ENCODE measurements at places on chromosomes 12 and 14. TPM values are rescaled to one million over a fixed set of nuclear protein-coding genes. Genes with fewer than 3 reads are reported as not detected.
A peak's percentile ranks its signal among the peaks of the same experiment; 100 is the strongest.

The TROAP gene
- 1.8 TPM for total RNA-seq

The TAS2R20 gene
- 7.9 TPM for total RNA-seq

The TCL1A gene
- total RNA-seq: not detected

The ESPL1 gene
- total RNA-seq: 1.2 TPM

The KLRD1 gene
- 2.5 TPM for total RNA-seq

The GALNT16 gene
- 20.6 TPM for total RNA-seq

The FOXM1 gene
- 2.4 TPM for total RNA-seq

The PSMA6 gene
- 156 TPM for total RNA-seq

The LYZ gene
- 57.1 TPM for total RNA-seq

The TMTC1 gene
- 71.8 TPM for total RNA-seq

The KRT77 gene
- not detected for total RNA-seq

The EXD2 gene
- 23.3 TPM for total RNA-seq

The PRPH gene
- total RNA-seq: 0.96 TPM

The KCNMB4 gene
- total RNA-seq: 1.5 TPM

The BEST3 gene
- not detected for total RNA-seq

The ATF7IP gene
- 48.8 TPM for total RNA-seq

The IL31 gene
- not detected for total RNA-seq

The TMEM229B gene
- 6.0 TPM for total RNA-seq

The SYCP3 gene
- total RNA-seq: 0.16 TPM

The CYP27B1 gene
- 0.33 TPM for total RNA-seq

The HSPB8 gene
- 44.5 TPM for total RNA-seq

The CELA1 gene
- total RNA-seq: not detected

DNA sequence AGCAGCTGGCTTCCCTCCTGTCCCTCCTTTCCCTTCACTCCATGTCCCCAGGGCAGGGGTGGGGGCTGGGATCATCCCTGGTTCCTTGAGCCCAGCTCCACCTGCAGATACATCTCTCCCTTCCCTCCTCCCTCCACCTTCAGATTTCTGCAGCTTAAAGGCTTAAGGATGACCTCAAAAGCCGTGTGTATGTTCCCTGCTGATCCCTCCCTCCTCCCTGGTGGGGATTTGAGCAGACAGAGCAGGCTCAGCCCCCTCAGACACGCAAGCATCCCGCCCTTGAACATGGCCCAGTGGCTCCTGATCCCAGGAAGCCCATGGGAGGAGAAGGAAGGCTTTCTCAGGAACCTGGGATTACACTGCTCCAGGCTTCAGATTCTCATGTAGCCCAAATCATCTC is 82.9 kb upstream of the RIN3 start:
- DNase-seq: no peak

GRCh38 chr14:89340200-89341181 is 76.5 kb downstream of the FOXN3 start:
- no peak for DNase-seq

DNA sequence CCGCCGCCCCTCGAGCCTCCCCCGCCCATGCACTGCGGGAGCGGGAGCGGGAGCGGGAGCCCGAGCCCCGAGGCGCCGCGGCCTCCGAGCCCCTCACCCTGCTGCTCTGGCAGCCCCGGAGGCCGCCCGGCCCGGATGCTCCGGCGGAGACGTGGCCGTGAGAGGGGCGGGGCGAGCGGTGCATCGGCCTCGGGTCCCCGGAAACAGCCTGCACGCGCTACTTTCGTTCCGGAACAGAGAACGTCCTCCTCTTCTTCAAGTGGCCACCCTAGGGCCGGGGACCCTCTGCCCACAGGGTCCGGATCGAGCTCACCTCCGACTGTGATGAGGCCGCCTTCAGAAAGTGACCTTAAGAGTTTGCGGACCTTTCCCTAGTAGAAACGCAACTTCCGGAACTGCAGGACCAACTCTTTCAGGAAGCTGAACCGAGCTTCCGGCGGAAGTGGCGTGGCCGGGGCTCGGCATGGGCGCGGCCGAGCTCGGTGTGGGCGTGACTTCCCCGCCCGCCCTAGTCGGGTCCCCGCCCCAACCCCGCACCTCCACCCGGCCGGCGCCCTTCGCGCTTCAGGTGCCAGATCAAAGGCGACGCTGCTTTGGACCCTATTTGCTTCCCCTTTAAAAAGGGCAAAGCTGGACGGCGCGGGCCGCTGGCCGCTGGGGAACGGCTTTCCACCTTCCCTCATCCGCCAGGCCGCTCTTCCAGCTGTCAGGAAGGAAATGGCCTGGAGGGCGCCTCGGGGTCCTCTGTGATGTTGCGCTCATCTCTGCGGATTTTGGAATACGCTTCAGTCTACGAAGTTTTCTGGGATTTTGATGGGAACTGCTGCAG is at the start of gene GOLGA3:
GOLGA3 (minus strand) TSS at position 164 of the 829 bp plus-strand sequence. CDS start 6,741 bp downstream, outside the sequence.
- DNase-seq: peak; percentile 88

- DNase-seq: no peak
Observed at GRCh38 chr12:2733493-2734355, 61.0 kb upstream of the FKBP4 start.

GRCh38 chr12:31523306-31523705 is 67.6 kb downstream of the DENND5B start:
- DNase-seq: no peak

- DNase-seq: no peak
Observed at GRCh38 chr14:105026802-105027563, 6.1 kb upstream of the CDCA4 start.

GRCh38 chr12:42473561-42473960 is 116.0 kb downstream of the PRICKLE1 start:
- no peak for DNase-seq

GRCh38 chr12:129152351-129153104 is 299.2 kb downstream of the GLT1D1 start:
- DNase-seq: no peak

GRCh38 chr14:64954491-64955240 is 12.1 kb upstream of the GPX2 start:
- peak; percentile 41 for DNase-seq

DNA sequence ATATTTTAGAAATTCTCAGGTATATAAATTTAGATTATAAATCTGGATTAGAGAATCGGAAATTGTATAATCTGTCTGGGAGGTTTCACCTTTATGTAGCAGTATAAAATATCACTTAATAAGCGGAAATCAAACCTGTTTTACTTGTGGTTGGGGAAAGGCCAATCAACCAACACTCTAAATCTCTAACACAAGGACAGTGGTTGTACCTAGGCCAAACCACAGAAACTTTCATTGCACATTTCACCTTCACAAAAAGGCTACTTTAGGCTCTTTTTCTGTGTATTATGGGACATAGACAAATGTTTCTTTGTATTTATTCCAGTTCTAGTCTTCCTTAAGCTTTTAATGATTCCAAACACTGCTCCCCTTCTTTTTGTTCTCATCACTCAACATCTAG is 19.8 kb downstream of the ERH start:
- DNase-seq: no peak

DNA sequence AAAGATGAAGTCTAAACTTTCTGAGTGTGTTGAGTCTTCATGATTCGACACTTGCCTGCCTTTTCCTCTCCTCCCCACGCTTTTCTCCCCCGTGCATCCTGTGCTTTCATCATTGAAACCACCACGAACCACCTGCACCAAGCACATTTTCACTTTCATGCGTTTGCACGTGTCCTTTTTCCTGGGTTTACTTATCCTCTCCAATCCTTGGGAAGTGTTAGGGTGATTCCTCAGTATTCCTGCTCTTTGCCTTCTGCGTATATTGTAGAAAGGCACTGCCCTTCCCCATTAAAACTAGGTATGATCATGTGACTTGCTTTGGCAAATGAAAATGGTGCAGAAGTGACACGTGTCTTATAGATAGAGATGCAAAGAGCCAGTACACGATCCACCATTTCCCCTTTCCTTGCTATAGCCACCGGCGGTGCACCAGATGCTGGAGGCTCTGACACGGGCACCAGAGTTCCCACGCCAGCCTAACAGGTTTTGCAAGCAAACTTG is 106.6 kb downstream of the BRMS1L start:
- DNase-seq: no peak

DNA sequence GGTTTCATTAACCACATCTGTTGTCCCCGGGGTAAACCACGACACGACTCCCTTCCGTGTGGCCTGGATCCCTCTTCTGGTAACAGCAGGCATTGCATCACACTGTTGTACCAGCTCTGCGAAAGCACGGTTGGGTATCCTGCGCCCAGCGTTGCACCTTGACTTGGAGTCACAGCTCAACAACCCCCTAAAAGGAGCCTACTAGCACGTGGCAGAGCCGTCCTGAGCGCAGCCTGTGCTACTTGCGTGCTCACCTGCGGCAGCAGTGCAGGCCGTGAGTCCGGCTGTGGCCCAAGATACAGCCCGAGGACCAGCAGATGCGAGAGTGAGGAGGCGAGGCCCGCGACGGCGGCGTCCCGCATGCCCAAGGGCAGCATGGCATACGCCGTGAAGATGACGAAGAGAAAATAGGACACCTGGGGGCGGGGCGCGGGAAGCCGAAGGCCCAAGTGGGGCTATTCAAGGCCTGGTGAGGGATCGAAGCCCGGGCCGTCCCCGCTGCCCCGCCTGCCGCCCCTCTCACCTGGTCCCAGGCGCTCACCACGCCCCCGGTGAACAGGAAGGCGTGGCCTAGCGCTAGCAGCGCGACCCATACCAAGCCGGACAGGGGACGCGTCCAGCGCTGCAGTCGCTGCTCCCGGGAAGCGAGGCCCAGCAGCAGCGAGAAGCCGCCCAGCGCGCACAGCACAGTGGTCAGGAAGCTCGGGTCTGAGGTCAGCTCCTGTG is 2.4 kb downstream of the ADCY4 start:
- DNase-seq: peak; percentile 77

GRCh38 chr14:24725311-24725710 is 91.3 kb upstream of the GZMB start:
- DNase-seq: no peak

- no peak for DNase-seq
Observed at GRCh38 chr14:48937541-48938195, 648.5 kb downstream of the RPS29 start.

GRCh38 chr12:9721394-9722092 is 11.4 kb downstream of the CLECL1 start:
- no peak for DNase-seq

GRCh38 chr12:80553316-80553715 is 109.3 kb downstream of the PTPRQ start:
- DNase-seq: no peak

DNA sequence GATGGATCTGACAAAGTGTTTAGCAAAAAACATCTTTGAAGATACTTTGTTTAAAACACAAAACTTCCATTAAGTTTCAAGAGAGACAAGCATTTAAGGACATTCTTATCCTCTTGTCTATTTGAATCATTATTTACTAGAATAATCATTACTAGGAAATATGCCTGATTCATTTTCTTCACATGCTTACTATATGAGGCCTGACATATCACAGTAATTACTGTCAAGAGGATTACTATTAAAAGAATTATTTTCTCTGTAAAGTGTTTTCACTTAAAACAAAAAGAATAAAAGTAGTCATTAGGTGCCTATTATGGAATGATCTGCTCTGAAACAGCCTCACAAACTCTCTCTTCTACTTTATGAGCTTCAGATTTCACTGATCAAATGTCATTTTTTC is 402.1 kb upstream of the MGAT4C start:
- DNase-seq: no peak

- DNase-seq: no peak
Observed at GRCh38 chr12:96177013-96177412, 17.2 kb upstream of the ELK3 start.

GRCh38 chr12:129753586-129753985 is 150.2 kb downstream of the TMEM132D start:
- DNase-seq: no peak

GRCh38 chr12:9673404-9674225 is 4.1 kb downstream of the CLEC2D start:
- DNase-seq: no peak

- DNase-seq: no peak
Observed at GRCh38 chr14:104678346-104678745, 11.1 kb upstream of the INF2 start.

DNA sequence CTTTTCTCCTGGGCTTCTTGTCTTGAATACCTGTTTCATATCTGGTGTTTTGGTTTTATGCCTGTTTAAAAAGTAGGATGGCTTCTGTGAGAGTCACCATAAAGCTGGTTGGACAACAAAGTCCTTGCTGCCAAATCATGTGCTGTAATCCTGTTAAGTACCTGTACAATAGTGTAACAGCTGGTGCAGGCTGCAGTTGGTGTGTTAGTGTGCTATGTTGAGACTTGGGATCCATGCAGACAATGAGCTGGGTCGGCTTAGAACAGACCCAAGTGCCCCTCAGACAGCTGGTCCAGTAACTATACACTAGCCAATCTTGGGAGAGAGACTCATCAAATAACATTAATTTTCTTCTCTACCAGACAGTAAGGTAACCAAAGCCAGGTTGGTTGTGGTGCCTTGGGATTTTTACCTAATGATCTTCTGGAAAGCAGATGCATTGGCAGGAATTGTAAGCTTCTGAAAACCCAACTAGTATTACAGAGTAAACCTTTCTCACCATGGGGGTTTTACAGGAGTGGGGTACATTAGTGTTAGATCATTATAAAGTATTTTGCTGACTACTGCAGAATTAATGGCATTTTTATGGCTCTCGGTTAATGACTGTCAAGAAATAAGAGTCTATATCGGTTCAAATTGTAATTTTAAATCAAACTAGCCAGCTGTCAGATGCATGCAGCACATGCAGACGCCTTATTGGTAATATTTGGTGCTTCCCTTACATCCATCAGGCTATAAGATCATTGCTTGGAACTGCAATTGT is 231.2 kb downstream of the PDZRN4 start:
- no peak for DNase-seq

DNA sequence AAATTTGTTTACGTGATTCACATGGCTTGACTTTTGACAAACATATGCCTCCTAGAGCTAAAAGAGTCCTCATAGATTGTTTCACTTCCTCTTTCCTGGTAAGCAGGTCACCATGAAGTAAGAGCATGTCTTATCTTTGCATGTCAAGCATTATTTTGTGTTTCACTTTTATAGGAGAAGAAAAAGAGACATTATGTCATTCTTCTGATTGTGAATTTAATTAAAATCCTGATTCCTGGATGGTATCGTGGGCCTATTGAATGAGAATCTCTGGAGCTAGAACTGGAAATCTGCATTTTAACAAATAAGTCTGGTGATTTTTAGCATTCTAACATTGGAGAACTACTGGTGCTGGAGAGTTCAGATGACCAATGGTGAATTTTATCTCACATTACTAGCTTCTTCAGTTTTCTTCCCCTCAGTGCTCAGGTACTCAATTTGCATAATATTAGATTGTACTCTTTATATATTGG is 218.6 kb upstream of the ATP2B1 start:
- DNase-seq: no peak

GRCh38 chr12:104138797-104139152 is 765 bp upstream of the NFYB start:
- DNase-seq: no peak

DNA sequence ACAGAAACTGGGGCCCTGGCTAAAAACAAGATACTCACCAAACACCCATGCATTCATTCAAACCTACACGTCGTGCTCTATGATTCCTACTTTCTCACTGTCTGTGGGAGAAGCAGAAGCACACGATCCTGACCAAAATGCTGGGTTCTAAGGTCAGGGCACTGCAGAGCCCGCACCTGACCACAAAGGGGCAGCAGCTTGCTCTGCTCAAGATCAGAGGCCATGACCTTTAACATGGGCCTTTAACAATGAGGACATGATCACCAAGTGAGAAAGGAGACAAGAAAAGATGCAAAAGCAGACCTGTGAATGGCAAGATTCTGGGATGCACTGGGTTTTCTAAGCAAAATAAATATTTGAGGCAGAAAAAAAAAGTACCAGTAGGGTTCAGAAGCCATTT is 40.1 kb upstream of the VPS33A start:
- DNase-seq: no peak

- no peak for DNase-seq
Observed at GRCh38 chr12:31368666-31369361, 42.9 kb upstream of the SINHCAF start.
